Neural crest cell (in vitro differentiated cells): ENCODE measurements at places on chromosomes 6 and 20. TPM values are rescaled to one million over a fixed set of nuclear protein-coding genes. Genes with fewer than 3 reads are reported as not detected.

GRCh38 chr6:87391334-87391733, 16.4 kb upstream of the CFAP206 start:
- peak; percentile 10 for DNase-seq

GRCh38 chr6:13814938-13815575, 700 bp upstream of the MCUR1 start:
- no peak for DNase-seq

DNA sequence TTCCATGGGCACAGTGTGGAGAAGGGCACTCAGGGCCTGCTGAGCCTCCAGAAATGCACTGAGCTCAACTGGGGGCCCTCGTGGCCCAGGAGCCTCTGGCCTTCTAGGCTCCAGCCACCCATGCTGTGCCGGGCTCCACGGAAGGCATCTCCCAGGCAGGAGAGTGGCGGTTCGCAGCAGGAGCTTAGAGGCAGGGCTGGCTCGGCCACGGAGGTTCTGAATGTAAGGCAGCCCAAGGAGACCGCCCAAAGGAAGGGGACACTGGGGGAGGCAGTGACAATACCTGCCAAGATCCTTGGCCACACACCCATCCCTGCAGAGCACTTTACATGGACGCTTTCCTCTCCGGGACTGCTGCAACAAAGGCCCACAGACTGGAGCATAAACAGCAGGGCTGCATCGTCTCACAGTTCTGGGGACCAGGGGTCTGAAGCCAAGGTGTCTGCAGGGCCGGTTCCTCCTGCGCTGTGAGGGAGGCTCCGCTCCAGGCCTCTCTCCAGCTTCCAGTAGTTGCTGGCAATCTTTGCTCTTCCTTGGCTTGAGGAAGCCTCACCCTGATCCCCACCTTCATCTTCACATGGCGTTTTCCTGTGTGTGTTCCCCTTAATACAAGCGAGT, 128.2 kb upstream of the CDH4 start:
- DNase-seq, result no peak

DNA sequence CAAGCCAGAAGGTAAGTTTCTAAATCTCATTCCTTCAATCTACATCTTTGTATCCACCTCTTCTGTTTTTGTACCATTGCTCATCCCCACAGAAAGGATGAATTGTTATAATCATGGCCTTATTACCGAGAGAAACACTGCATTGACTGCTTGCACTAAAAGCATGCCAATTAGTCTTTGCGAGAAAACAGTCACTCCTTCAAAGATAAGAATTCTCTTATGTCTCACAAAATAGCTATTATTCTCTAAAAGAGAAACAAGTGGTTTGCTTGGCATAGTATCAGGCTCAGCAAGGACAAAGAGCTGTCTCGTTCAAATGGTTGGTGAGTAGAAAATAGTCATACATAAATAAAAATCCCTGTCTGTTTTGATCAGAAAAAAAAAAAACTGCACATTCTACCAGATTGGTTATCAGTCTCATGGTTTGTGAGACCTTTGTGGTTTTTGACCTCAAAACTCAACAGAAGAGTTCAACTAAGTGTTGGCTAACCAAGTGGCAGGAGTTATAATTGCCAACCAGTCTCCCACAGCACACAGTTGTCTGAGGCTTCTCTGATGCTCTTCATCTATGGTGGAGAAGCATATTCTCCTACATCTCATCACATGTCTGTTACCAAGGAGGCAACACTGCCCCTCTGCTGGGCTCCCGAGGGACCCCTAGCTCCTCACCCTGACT, 35.1 kb upstream of the ARMH2 start:
- DNase-seq, result no peak

GRCh38 chr6:128471907-128472306, 48.5 kb downstream of the PTPRK start:
- DNase-seq, result no peak

- no peak for DNase-seq
Observed at GRCh38 chr6:170140129-170140528, 150.7 kb downstream of the DLL1 start.

GRCh38 chr6:25953733-25954132, 8.9 kb upstream of the TRIM38 start:
- DNase-seq, result no peak

DNA sequence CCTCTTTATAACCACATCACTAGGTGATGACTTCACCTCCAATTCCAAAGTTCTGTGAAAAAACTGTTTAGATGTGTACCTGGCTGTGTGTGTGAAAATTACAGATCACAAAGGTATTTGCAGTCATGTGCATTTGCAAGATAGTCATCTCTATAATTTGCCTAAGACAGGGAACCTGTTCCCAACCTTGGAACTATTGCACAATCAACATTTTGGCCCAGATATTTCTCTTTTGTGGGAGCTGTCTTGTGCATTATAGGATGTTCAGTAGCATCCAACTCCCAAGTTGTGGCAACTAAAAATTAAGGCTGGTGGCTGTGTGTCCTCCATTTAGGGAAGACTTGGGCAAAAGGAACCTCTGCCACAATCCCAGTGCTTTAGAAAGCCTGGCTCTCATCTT, 34.0 kb upstream of the FAM210B start:
- DNase-seq, result no peak

DNA sequence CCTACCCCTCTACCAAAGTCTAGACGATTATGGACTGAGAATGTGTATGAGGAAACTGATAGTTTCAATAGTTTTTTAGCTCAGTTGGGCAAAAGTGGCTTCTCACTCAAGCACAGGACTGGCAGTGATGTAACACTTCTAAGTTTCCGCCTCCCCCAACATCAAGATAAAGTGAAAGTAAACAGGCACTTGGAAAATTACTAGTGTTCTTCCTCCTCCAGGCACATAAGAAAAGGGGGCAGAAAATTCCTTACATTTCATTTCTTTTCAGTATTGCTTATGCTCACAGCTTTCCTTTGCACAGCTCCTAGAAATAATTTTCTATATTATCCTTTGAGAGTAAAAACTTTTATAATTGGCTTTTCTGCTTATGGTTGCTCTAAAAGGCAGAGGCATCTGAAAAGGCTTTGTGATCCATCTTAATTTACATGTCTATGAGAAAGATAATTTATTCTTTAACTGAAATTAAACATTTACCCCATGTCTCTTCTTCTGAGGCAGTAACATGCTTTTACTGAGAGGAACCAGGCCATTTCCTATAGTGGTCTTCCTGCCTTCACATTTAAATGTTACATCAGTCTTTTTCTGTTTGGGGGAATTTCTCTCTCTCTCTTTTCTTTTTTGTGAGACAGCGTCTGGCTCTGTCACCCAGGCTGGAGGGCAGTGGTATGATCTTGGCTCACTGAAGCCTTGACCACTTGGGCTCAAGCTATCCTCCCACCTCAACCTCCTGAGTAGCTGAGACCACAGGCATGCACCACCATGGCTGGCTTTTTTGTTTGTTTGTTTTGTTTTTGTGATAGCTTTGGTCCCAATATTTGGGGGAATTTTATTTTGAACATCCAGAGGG, 65.0 kb upstream of the EEF1A1 start:
- DNase-seq, result no peak

DNA sequence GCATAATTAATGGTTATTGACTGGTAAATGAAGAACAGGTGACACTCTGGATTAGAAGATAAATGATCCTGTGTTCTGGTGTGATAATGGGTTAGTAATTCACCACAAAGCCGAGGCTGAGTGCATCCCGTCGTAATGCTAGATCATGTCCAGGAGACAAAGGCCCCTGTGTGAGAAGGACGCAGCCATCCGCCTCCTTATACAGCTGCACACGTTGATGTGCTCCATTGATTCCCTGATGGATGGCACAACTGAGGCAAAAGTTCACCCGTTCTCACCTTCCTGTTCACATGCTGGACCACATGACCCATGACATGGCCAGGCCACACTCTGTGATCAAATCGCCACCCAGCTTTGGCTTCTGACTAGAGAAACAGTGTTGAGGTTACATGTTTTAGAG, 136.1 kb downstream of the FOXC1 start:
- peak; percentile 14 for DNase-seq

DNA sequence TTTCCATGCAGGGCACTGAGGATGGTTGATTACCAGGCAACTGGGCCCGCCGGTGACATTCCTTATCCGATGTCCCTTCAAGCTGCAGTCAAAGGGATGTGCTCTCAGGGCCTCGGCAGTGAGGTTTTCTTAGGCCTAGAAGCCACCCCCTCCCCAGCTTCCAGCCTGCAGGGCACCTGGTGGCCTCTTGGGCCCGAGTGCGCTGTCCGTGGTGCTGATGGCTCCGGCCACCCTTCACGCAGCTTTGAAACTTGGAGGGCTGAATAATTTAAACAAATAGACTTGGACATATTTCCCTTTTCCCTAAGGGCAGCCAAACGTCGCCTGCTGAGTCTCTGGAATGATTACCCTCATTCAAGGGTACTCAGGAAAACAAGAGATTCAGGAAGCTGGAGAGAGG, 8.9 kb upstream of the MLN start:
- peak; percentile 78 for DNase-seq

GRCh38 chr6:156879591-156879990, 102.4 kb downstream of the ARID1B start:
- DNase-seq, result no peak

GRCh38 chr20:1526310-1526709, 31.2 kb downstream of the SIRPD start:
- DNase-seq, result no peak

GRCh38 chr6:68704485-68704884, 69.4 kb downstream of the ADGRB3 start:
- no peak for DNase-seq

- DNase-seq, result no peak
Observed at GRCh38 chr6:80343511-80343910, 237.0 kb downstream of the BCKDHB start.

GRCh38 chr6:3364391-3364790, 92.5 kb downstream of the SLC22A23 start:
- no peak for DNase-seq

GRCh38 chr20:47775841-47776240, 9.4 kb downstream of the SULF2 start:
- DNase-seq, result no peak

DNA sequence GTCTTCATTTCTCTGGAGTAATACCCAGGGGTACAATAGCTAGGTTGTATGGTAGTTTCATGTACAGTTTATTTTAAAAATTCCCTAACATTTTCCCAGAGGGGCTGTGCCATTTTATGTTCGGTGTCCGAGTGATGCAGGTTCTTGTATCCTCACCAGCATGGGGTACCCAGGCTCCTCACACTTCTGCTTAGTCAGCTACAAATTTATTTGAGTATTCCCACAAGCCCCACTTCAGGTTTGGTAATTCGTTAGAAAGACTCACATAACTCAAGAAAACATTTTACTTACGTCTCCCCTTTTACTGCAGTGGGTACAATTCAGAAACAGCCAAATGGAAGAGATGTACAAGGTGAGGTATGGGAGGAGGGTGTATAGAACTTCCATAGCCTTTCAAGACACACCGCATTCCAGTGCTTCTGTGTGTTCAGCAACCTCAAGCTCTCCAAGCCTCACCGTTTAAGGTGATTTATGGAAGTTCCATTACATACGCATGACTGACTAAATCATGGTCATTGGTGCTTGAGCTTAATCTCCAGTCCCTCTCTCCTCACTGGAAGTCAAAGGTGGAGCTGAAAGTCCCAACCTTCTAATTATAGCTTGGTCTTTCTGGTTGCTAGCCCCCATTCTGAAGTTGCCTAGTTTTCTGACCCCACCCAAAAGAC, 18.1 kb downstream of the RIPK1 start:
- no peak for DNase-seq

DNA sequence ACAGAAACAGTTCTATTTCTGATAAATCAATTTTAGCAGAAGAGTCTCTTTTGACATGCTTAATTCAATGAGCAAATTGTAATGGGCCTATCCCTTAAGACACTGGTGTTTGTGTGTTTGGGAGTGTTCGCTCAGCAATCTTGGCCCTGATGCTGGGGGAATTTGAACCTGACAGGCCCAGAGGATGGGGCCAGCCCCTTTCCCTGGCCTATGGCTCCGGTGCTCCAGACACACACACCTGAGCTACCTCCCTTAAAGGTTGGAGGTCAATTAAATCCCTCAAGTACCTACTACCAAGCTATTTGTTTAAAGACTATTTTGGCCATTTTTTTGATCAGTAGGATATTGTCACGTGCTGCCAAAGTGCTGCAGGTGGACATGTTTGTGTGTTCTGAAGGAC, 549.3 kb downstream of the PRKN start:
- DNase-seq, result no peak

- peak; percentile 23 for DNase-seq
Observed at GRCh38 chr6:107318100-107318736, 141.1 kb downstream of the PDSS2 start.

DNA sequence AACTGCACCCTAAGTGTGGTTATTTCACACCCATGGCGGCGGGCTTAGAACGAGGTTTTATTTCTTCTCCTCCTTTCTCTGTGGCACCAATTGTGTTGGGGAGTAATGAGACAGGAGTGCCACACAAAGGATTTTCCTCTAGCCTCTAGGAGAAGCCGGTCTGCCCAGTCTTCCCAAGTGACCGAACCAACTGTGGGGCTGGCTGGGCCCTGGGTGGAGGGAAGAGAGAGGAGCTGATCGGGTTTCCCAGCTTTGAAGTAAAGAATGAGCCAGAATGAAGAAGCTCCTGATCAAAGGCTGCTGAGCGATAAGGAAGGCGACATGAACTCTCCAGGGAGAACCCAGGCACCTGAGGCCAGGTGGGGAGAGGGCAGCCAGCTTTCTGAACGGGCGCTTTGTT, 616.0 kb upstream of the BTBD3 start:
- DNase-seq, result no peak

- DNase-seq, result no peak
Observed at GRCh38 chr6:9398767-9399373, 963.5 kb upstream of the SLC35B3 start.

DNA sequence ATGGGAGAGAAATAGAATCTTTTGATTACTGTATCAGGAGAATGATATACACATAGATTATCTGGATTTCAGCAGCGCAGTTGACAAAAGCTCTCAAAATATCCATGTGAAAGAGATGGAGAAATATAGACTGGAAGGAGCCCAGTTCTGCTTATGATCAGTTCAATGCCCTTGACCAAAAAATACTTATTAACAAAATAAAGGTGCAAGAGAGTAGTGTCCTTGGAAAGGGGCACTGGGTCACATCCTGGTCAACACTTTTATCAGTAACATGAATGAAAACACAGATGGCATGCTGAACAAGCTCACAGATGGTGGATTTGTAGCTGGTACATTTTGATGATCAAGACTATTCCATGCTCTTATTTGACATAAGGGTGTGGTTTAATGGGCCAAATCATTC, 63.9 kb upstream of the PLEKHG1 start:
- DNase-seq, result no peak

DNA sequence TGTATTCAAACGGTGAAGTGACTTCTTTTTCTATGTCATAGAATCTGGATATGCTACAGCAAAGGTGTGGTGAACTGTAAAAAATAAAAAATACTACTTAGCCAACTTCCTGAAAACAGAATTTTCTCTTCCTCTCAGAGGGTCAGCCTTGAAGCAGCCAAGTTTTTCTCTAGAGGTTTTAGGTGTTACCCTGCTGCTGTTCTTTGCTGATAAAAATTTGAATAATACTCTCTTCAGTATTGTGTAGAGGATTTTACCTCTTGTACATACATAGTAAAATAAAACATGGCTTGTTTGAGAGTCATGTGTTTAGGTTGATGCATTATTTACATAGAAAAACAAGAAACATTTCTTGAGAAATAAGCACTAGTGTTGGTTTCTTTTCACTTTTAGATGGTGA, 458.4 kb downstream of the TBC1D32 start:
- no peak for DNase-seq

GRCh38 chr20:41623625-41624375, 5.6 kb upstream of the CHD6 start:
- DNase-seq, result no peak

Gene TAGAP
- total RNA-seq, result not detected in 2 replicates

Gene CDKN1A
- total RNA-seq, result 11.6 and 12.5 TPM in 2 replicates

Gene PRDM1
- total RNA-seq, result 1.2 and 1.7 TPM in 2 replicates

Gene YIPF3
- 85.7 and 93.0 TPM in 2 replicates for total RNA-seq

Gene TSBP1
- total RNA-seq, result not detected in 2 replicates

Gene JPH2
- 0.07 TPM in 1 of 2 replicates, not detected in the other for total RNA-seq

Gene KCNK15
- not detected in 2 replicates for total RNA-seq

Gene SGK2
- 1.0 and 1.6 TPM in 2 replicates for total RNA-seq

Gene ADAM33
- total RNA-seq, result 3.0 and 3.2 TPM in 2 replicates
